ENCODE measurements at places on chromosomes 1 and 21. TPM values are rescaled to one million over a fixed set of nuclear protein-coding genes. Genes with fewer than 3 reads are reported as not detected.

- no peak for DNase-seq
Observed at GRCh38 chr1:181430015-181430885, 53.1 kb upstream of the CACNA1E start.

GRCh38 chr1:174445817-174446216, 1.9 kb upstream of the GPR52 start:
- no peak for DNase-seq

DNA sequence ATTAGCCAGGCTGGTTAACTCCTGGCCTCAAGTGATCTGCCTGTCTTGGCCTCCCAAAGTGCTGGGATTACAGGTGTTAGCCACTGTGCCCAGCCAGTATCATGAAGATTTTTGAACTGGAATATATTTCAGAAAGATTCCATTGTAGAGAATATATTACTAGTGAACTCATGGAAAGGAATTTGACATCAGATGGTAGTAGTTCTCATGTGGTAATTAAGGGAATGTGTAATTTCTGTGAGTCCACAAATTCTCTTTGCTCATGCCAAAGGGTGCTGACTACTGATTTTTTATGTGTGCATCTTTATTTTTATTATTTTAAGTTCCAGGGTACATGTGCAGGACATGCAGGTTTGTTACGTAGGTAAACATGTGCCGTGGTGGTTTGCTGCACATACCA, 10.4 kb downstream of the DTL start:
- DNase-seq, result no peak

DNA sequence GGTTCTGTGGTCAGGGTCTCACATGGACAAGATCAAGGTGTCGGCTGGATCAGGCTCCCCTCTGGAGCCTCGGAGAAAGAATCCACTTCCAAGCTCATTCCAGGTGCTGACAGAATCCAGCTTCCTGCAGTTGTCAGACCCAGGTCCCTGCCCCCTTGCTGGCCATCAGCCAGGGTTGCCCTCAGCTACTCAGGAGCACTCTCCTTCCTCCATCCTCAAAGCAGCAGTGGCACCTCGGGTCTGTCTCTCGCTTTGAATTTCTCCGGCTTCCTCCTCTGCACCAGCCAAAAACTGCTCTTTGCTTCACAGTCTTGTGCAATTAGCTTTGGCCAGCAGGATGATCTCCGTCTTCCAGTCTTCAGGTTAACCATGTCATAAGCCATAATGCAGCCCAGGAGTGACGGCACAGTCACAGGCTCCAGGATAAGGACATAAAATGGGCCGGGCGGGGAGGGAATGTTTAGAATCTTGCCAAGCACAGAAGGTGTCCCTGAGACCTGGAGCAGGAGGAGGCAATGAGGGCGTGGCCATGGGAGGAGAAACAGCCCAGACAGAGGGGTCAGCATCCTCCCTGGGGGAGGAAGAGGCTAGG, 79.4 kb upstream of the SLC25A33 start:
- no peak for DNase-seq

GRCh38 chr1:41355356-41355755, 5.9 kb upstream of the FOXO6 start:
- DNase-seq, result no peak

GRCh38 chr1:11383553-11384169, 95.3 kb upstream of the DISP3 start:
- DNase-seq, result peak; percentile 57

- DNase-seq, result peak; percentile 60
Observed at GRCh38 chr1:110106013-110106941, 6.0 kb upstream of the UBL4B start.

GRCh38 chr1:151242442-151242841, 12.1 kb upstream of the PSMD4 start:
- no peak for DNase-seq

DNA sequence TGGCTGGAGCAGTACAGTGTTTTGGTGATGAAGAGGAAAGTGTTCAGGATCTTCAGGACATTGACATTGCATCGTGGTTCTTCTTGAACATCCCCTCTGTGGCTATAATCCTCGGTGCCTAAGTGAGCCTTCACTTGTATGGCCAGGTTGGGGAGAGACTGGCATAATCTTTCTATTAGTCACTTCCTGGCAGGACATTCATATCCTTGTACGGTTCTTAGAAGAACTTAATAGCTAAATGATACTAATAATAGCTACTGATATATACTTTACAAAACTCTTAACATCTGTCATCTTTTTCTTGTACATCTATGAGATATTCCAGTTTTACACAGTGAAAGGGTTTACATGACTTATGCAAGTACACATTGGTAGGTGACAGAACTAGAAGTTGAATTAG, 35.8 kb downstream of the CELF3 start:
- no peak for DNase-seq

- DNase-seq, result no peak
Observed at GRCh38 chr1:213003256-213003655, 12.4 kb downstream of the ANGEL2 start.

DNA sequence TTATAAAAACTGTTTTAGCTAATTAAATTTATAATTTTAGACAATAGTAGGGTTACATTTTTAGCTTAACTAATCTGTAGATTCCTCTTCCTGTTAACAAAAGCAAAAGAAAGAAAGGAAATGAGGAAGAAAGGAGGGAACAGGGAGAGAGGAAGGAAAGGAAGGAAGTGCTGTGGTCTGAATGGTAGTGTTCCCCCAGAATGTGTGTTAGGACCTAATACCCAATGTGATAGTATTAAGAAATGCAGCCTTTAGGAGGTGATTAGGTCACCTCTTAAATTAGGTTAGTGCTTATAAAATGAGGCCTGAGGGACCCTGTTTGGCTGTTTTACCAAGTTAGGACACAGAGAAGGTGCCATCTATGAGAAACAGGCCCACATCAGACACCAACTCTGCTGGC, 136.9 kb upstream of the SAMSN1 start:
- DNase-seq, result no peak

DNA sequence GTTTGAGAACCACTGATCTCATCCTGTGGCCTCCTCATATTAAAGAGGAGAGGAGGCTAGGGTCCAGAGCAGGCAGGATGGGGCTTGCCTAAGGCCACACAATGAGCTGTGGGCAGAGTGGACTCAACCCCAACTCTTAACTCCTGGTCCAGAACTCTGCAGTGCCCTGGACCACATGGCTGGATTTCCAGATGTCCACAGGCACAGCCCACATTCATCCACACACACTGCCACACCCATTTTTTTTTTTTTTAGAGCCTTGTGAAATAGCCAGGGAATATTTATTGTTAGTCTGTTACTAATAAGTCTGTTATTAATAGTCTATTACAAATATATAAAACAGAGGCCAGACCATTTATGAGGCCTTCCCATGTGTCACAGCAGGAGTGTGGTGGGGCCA, 192.2 kb downstream of the TRABD2B start:
- no peak for DNase-seq

GRCh38 chr1:113140588-113141446, 67.8 kb downstream of the LRIG2 start:
- DNase-seq, result peak; percentile 68

DNA sequence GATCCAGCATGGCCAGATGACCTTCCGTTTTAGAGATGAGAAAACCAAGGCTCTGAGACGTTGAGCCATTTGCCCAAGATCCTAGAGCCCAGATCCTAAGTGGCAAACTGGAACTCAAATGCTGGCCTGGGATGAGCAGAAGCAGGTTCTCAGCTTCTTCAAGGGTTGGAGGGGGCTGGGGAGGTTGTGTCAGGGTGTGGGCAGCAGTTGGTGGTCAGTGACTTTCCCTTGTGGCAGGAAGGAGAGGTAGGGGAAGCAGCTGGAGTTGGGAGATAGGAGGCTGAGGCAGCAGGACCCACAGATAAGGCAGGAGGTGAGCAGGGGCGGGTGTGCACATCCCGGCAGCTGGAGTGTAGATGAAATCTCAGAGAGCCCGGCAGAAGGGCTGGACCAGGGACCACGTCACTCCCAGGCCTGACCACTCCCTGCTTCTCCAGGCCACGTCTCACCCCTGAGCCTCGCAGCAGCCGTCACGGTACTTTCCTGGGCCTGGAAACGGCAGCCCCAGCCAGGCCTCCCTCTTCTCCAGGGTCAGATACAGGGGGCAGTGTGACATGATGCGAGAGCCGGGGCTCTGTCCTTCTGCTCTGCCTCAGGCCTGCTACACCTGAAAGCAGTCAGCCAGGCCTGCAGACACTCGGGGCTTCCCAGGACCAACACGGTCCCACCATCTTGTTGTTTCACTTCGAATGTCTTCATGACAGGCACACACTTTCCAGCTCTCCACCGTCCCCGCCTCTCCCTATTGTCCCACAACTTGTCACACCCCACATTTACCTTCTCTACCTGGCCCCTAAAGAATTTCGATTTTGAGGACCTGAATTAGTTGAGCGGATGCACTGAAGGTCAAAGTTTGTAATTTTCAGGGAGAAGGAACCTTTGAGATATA, 11.5 kb upstream of the LAPTM5 start:
- no peak for DNase-seq

GRCh38 chr1:207028884-207029650, 3.5 kb downstream of the C1orf116 start:
- no peak for DNase-seq

GRCh38 chr1:70871790-70872189, 175.8 kb downstream of the PTGER3 start:
- DNase-seq, result no peak

- DNase-seq, result no peak
Observed at GRCh38 chr1:202198366-202198724, 4.7 kb downstream of the LGR6 start.

- DNase-seq, result no peak
Observed at GRCh38 chr1:108082001-108082400, 117.0 kb upstream of the VAV3 start.

GRCh38 chr1:22508329-22508728, 55.0 kb upstream of the EPHA8 start:
- DNase-seq, result no peak

DNA sequence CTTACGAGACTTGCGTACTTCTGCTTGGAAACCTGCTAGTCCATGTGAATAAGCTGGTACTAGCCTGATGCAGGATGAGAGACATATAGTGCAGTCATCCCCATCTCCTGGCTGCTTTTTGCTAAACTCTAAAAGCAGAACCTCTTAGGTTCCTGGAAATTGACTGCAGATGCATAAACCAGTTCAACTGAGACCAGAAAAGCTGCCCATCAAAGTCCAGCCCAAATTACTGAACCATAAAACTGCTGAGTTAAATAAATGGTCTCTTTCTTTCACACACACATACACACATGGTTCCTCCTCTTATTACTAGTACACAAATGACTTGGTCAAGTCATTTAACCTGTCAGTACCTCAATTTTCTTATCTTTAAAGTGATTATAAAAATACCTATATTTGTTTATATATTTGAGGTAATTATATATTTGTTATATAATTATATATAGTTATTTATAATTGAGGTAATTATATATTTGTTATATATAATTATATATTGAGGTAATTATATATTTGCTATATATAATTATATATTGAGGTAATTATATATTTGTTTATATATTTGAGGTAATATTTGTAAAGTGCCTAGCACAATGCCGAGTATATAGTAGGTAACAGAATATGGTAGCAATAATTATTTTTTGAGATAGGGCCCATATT, 25.2 kb upstream of the RABGAP1L start:
- DNase-seq, result no peak

DNA sequence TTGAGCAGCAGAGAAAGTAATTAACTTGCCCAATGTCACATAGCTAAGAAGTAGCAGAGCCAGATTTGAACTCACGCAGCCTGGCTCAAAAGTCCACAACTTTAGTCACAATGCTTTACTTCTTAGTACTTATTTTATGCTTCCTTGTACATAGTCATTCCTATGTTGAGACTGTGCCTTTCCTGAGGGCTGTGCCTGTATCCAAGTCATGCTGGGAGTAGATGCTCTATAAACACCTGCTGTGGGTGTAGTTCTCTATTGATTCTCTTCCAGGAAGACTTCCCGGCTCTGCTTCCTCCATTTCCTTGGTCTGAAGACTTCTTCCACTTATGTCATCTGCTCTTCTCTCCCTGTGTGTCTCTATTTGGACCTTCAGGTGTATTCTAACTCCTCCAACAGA, 16.6 kb downstream of the IQGAP3 start:
- DNase-seq, result no peak

GRCh38 chr1:159282118-159282517, 20.0 kb upstream of the FCER1A start:
- no peak for DNase-seq

GRCh38 chr1:15353839-15354579, 55.7 kb upstream of the EFHD2 start:
- no peak for DNase-seq

- DNase-seq, result peak; percentile 51
Observed at GRCh38 chr1:147541672-147542568, 619 bp downstream of the BCL9 start.

DNA sequence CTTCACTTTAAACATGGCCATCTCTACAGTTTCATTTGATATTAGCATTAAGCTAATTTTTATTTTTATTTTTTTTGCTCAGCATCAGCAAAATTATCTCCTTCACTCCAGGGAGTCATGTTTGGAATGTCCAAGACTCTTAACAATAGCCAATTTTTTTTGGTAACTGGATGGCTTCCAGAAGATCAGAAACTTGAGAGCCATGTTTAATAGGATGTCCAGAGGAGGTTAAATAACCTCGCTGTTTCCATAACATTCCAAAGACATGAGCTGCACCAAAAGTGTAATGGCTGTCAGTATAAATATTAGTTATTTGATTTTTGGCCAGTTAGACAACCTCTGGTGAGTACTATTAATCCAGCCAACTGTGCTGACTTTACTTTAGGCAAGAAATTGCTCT, 80.7 kb downstream of the DNTTIP2 start:
- DNase-seq, result no peak

- no peak for DNase-seq
Observed at GRCh38 chr1:58422436-58422835, 124.1 kb downstream of the OMA1 start.

DNA sequence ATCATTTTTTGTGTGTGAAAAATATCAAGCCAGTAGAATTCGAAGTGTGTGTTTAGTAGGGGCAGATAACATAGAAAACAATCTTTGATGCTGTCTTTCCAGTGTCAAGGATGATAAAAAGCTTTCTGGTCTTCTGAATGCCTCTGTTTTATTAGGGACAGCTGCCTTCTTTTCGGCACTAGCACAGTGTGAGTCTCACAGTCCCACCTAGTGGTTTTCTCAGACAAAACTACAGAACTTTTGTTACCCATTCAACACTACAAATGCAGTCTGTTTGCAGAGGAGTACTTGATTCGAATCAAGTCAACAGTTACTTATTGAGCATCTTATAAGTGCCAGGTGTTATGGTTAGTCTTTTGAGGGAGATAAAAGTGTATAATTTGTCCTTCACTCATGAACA, 30.6 kb upstream of the MCOLN3 start:
- no peak for DNase-seq

Gene TEDDM1
- not detected for total RNA-seq

Gene LCE1F
- not detected for total RNA-seq

Gene IGFN1
- total RNA-seq, result not detected

Gene C1orf232
- not detected for total RNA-seq

Gene GPX7
- total RNA-seq, result 6.9 TPM

Gene SH2D5
- total RNA-seq, result 53.1 TPM

Gene GRIK3
- total RNA-seq, result 32.1 TPM

Gene TGFB2
- total RNA-seq, result 35.8 TPM

Gene TINAGL1
- 10.6 TPM for total RNA-seq

Gene HEYL
- 3.8 TPM for total RNA-seq

Gene NOS1AP
- 56.2 TPM for total RNA-seq

Gene RHCE
- total RNA-seq, result 0.43 TPM

Gene OXCT2
- total RNA-seq, result 4.8 TPM

Gene GFI1
- 0.39 TPM for total RNA-seq

Gene SMPDL3B
- total RNA-seq, result 1.2 TPM

Gene TSPAN1
- total RNA-seq, result 1.7 TPM

Data from dorsolateral prefrontal cortex (tissue), 122 donors.